Right atrium auricular region (tissue), 2 donors: ENCODE measurements at places on chromosomes 16 and 17. TPM values are rescaled to one million over a fixed set of nuclear protein-coding genes. Genes with fewer than 3 reads are reported as not detected.

Gene GABARAP
- total RNA-seq, result 469 TPM

Gene TMEM114
- total RNA-seq, result not detected

GRCh38 chr16:79328402-79329165, 272.0 kb downstream of the MAF start:
- no peak for DNase-seq

DNA sequence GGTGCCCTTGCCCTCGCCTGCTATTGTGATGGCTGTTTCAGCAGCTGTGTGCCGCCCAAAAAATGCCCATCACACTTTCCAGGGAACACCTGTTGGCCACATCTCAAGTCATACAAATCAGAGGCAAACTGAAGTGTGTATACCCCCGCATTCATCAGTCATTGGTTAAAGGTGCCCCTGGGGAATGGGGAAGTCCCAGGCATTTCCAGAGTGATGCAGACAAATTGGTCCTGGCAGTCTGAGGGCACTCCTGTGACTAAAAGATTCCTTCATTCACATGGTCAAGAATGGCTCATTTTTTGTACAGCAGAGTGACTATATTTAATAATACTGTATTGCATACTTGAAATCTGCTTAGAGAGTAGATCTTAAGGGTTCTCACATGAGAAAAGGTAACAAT, 102.9 kb upstream of the TMEM97 start:
- no peak for DNase-seq

Gene LRRC46
- 0.59 TPM for total RNA-seq

GRCh38 chr17:74738051-74738996, 1.3 kb downstream of the RAB37 start:
- DNase-seq, result no peak

- DNase-seq, result no peak
These were observed 101.2 kb downstream of the SALL1 start for GRCh38 chr16:51049678-51050376.

GRCh38 chr17:8046929-8047768, 8.3 kb downstream of the ALOX15B start:
- no peak for DNase-seq

DNA sequence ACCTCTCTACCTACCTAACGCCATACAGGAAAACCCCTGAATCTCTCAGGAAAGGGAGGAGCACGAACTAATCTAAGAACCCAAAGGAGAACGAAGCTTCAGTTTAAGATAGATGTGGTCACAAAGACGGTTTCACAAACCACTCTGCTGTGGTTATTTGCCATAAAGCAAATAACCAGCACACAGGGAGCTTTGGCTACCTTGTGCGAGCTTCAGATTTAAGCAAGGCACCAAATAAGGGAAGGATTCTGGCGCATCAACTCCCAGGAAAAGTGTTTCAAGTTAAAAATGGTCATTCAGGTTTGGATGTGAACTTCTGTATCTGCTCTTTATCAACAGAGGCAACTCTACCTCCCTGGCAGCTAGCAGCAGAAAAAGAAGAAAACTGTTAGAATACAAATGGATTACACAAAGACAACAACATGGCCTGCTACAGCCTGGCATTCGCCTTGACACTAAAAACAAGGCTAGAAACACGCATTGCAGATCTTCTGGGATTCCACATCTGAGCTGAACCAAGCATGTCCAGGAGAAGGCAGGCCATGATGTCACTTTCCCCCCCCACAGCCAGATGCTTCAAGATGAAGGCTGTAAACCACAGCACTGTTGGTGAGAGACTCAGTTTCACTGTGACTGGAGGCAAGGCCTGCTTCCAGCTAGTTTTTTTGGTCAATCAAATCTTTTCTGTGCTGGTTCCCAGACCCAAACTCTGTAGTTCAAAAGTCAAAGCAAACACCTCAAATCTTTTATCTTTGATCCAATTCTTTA, 43.6 kb downstream of the SMG6 start:
- DNase-seq, result no peak

GRCh38 chr16:1887711-1888354, 15.9 kb upstream of the MEIOB start:
- DNase-seq, result no peak

GRCh38 chr16:77993111-77993985, 29.0 kb upstream of the CLEC3A start:
- DNase-seq, result no peak

- no peak for DNase-seq
These were observed 8.5 kb downstream of the TUBG1 start for GRCh38 chr17:42617956-42618431.

Gene KRT23
- not detected for total RNA-seq

Gene KRT13
- total RNA-seq, result not detected

Gene ZNHIT3
- 16.4 TPM for total RNA-seq

DNA sequence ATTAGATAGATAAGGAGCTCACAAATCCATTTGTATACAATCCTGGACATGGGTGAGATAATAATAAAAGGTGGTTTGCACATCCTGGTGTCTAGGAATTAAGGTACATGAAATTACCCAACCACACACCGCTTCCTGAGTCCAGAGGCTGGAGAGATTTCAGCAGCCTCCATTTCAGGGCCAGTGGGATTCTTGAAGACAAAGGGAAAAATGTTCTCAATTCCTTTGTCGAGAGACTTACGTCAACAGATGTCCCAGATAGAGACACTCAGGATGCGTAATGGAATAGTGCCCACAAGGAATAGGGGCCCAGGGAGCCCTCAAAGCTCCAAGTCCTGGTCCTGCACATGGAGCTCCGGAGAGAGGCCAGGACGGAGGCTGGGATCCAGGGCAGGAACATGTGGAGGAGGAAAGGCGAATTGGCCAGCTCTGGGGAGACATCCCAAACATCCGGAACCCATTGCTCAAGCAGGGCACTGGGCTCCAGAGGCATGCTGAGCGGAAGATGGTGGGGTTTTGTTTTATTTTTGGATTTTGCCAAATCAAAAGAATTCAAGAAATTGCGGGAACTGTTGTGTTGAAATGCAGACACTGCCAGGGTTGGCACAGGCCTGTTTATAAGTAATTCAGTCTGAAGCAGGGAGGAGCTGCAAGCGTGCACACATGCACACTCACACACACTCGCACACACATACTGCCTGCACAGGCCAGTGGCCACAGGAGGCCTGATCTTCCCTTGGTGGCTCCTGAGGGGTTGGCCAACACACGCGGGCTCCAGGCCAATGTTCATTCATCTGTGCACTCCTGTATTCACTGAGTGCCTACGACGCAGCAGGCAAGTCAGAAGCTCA, 97.2 kb downstream of the NOG start:
- no peak for DNase-seq

- DNase-seq, result no peak
These were observed 54.0 kb downstream of the PGS1 start for GRCh38 chr17:78432226-78433012.

DNA sequence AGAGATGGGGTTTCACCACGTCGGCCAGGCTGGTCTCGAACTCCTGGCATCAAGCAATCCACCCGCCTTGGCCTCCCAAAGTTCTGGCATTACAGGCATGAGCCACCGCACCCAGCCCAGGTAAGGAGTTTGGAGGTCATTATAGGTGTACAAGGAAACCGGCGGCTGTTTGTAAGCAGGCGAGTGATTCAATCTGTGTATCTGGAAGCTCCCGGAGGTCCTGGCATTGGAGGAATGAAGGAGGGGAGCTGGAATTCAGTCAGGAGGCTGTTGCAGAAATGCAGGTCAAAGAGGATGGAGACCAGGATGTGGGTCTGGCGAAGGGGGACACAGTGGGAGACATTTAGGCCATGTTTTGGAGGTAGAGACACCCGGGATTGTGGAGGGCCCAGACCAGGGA, 18.8 kb downstream of the CDC42EP4 start:
- no peak for DNase-seq

Gene ALDOA
- 3,626 TPM for total RNA-seq

DNA sequence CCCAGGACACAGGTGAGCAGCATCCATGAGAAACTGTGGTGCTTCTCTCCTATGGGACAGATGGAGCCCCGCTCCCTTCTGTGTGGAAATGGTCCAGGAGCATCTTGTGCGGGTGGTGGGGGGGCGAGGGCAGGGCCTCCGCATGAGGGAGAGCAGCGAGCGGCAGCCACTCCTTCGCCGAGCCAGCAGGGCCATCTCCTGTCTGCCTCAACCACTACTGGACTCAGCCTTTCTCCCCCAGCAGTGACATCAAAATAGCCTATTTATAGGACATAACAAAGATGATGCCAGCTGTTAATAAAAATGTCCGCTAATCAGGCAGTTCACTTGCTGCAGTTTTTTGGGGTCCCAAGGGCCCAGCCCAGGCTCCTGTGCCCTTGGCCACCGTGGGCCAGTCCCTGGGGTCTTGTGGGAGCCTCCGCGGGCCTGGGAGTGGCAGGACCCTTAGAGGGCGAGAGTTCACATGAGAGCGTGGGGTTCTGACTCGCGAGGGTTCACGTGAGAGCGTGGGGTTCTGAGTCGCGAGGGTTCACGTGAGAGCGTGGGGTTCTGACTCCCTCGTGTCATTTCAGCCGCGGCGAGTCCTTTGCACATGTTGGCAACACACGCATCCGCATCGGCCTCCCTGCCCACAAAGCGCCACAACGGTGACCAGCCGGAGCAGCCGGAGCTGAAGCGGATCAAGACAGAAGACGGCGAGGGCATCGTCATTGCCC, 47.4 kb downstream of the WDR45B start:
- DNase-seq, result no peak

GRCh38 chr16:1915732-1916639, 2.2 kb downstream of the HS3ST6 start:
- no peak for DNase-seq

GRCh38 chr17:49748791-49749190, 15.1 kb downstream of the FAM117A start:
- no peak for DNase-seq

GRCh38 chr17:50364715-50365114, 8.3 kb downstream of the MRPL27 start:
- DNase-seq, result no peak

DNA sequence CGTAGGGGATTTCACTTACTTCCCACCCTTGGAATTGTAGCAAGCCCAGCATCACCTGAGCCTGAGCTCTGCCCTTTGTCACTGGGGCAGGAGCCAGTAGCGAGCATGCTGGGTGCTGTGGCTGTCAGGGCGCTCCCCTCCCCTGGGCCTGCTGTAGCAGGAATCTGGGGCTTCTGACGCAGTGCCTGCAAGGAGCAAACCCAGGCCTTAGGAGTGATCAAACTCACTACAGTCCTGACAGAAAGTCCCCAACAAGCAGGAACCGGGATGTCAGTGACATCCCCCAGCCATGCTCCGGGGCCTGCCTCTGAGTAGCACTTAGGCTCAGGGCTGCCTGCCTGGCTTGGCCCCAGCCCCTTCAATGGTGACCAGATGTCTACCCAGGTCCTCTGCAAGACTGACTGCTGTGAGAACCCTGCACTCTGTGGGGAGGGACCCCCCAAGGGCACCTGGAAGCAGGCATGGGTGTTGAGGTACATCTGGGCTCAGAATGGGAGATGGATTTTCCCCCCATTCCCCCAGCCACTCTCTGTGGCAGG, 23.5 kb downstream of the PLD6 start:
- no peak for DNase-seq

DNA sequence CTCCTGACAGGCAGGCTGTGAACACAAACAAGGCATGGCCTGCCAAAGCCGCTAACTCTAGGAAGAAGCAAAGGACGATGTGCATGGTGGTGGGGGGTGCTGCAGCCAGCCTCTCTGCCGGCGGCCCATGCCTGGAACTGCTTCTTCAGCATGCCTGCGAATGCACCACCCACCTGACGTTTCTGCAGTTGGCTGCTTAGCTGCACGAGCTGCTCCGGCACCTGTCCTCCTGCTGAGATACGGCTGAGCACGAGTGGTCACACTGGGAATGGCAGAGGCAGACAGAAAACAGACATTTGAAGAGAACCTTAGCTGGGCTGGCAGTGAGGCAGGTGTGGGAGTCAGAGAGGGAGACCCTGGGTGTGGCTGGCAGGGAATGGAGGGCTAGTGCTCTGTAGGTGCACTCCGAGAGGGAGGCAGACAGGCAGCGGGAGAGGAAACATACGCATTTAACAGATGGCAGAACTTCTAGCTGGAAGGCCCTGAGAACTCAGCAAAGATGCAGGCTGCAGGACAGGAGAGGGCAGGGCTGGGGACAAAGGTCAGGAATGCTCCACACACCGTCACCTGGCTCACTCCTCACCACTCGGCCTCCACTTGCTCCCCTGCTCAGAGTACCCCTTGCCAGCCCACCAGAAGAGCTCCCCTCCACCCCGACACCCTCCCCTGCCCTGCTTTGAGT, 5.2 kb downstream of the FLCN start:
- no peak for DNase-seq
